ENCODE measurements at places on chromosomes 16 and 17. TPM values are rescaled to one million over a fixed set of nuclear protein-coding genes. Genes with fewer than 3 reads are reported as not detected.

SPATA32 gene
- 0.23 TPM for total RNA-seq

STH gene
- not detected for total RNA-seq

NPIPA5 gene
- total RNA-seq = 19.6 TPM

TLCD2 gene
- total RNA-seq = 0.75 TPM

PABPN1L gene
- not detected for total RNA-seq

NOG gene
- total RNA-seq = 0.23 TPM

ARHGAP44 gene
- total RNA-seq = not detected

TMEM235 gene
- not detected for total RNA-seq

OR4D1 gene
- 0.88 TPM for total RNA-seq

DPEP3 gene
- total RNA-seq = 0.20 TPM

TNFRSF17 gene
- total RNA-seq = not detected

DNAJC7 gene
- total RNA-seq = 95.1 TPM

CD300LB gene
- total RNA-seq = not detected

GGNBP2 gene
- 94.0 TPM for total RNA-seq

ABCA10 gene
- 1.2 TPM for total RNA-seq

OSGIN1 gene
- total RNA-seq = 0.88 TPM

SCN4A gene
- 0.08 TPM for total RNA-seq

QRICH2 gene
- 1.4 TPM for total RNA-seq

CRISPLD2 gene
- total RNA-seq = 0.18 TPM

CCL17 gene
- not detected for total RNA-seq

NEK8 gene
- total RNA-seq = 2.5 TPM

C16orf74 gene
- total RNA-seq = 0.53 TPM

GUCY2D gene
- not detected for total RNA-seq

CDH5 gene
- not detected for total RNA-seq

CLEC18C gene
- 0.35 TPM for total RNA-seq

ACACA gene
- 38.6 TPM for total RNA-seq

NFATC2IP gene
- 96.7 TPM for total RNA-seq

EIF5A gene
- total RNA-seq = 420 TPM

PIGS gene
- total RNA-seq = 66.3 TPM

PLEKHH3 gene
- total RNA-seq = 3.1 TPM

GRAP gene
- total RNA-seq = 16.1 TPM

SRRM2 gene
- total RNA-seq = 539 TPM

NSMCE1 gene
- total RNA-seq = 106 TPM

MPV17L gene
- total RNA-seq = not detected

TP53TG3F gene
- total RNA-seq = not detected

CD300C gene
- total RNA-seq = 4.1 TPM

MT4 gene
- total RNA-seq = not detected

TBC1D3C gene
- total RNA-seq = not detected

METTL9 gene
- total RNA-seq = 86.1 TPM

EMP2 gene
- not detected for total RNA-seq

Measured in activated CD4-positive, alpha-beta memory T cell treated with anti-CD3 and anti-CD28 coated beads, Interleukin-2, amount 10 ng/mL, durations not matched to agents 7 days and 5 days (primary cell).